NCI-H460 (cell line): ENCODE measurements at places on chromosomes 6 and 20.

GRCh38 chr6:144063246-144063743 lies 32.1 kb downstream of the SF3B5 start:
- no peak for DNase-seq

DNA sequence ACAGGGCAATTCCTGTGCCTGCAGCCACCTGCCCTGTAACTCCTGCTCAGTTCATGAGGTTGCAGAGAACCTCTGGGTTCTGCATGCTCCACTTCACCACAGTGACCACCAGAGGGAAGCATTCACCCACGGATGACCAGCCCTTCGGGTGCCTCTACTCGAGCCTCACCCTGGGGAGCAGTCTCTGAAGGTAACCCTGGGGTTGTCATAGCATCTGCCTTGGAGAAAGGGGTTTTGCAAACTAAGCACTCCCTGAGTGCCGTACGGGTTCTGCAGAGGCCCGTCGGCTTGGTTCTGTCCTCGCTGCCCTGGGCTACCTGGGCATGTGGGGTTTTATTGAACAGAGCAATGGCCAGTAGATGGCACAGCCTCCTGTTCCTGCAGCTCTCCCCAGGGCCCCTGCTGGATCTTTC lies 10.2 kb upstream of the CST5 start:
- peak; percentile 27 for DNase-seq

DNA sequence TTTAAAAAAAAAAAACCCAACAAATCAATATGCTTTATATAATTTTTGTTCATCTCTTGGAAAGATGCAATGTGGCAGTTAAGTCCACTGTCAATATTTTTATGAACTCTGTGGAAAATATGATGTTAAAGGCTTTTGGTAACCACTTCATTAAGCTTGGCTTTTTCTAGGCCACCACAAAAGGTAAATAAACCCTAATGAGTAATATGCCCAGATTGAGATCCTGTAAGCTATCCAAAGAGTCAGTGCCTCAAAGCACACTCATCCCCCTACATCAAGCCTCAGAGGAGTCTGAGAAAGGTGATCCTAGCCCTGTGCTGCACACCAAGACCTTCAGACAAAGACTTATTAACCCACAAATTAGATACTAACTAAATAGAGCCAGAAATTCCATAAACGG lies 121.1 kb downstream of the CDC5L start:
- DNase-seq: no peak

DNA sequence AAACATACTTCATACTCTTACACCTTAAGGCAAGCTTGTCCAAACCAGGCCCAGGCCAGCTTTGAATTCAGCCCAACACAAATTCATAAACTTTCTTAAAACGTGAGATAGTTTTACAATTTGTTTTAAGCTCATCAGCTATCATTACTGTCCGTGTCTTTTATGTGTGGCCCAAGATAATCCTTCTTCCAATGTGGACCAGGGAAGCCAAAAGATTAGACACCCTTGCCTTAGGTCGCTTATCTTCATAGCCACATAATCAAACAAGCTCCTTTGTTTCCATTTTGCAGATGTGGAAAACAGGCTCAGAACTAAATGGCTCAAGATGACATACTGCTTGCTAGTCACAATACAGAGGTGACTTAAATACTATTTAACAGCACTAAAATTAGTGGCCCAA lies 6.0 kb downstream of the SALL4 start:
- no peak for DNase-seq
